ENCODE measurements at places on chromosomes 7 and 10.
A peak's percentile ranks its signal among the peaks of the same experiment; 100 is the strongest.

GRCh38 chr10:79248341-79249185, 98.7 kb upstream of the PPIF start:
- DNase-seq, result peak; percentile 72

- DNase-seq, result no peak
Measured at GRCh38 chr7:90999989-91000979, 263.9 kb upstream of the FZD1 start.

DNA sequence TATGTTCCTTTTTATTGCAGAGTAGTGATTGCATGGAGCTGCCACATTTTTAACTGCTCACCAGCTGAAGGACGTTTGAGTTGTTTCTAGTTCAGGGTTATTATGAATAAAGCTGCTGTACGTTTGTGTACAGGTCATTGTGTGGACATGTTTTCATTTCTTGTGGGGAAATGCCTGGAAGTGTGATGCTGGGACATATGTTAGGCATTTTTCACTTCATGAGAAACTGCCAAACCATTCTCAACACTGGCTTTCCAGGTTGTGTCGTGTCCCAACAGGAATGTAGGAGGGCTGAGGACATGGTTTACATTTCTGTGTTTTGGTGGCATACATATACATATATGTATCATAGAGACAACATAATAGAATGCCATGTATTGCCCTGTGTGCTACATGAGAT, 73.0 kb downstream of the NEURL1 start:
- no peak for DNase-seq

DNA sequence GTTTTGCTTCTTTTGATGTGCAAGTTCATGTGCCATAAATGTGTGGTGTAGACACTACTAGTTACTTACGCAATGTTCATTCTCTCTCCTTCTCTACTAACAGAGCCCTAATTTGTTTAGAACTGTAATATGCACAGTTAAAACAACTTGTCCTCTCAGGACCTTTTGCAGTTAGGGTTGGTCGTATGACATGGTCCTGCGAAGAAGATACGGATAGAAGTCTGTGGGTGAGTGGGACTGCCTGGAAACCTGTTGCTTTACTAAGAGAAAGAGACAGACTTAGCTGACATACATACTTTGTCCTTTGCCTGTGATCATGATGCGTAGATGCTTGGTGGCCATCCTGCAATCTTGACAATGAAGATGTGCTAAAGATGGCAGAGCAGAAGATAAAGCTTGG, 51.1 kb downstream of the PRPF18 start:
- DNase-seq, result no peak

DNA sequence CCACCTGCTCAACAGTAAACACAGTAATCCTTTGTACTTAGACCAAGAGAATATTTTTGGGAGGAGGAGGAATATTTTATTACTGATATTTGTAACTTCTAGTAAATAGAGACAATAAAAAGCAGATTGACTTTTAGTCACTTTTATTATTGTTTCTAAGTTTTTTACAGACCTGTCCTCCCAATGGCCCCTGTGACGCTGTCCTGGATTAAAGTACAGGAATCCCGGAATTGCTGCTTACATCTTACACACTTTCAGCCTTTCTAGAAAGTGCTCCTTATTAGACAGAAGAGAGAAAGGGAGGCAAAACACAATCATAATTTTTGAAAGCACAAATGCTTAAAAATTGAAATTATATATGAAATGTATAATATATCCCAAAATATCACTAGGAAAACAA, 86.4 kb upstream of the PRKG1 start:
- no peak for DNase-seq

- DNase-seq, result no peak
Measured at GRCh38 chr10:72800741-72801092, 92.8 kb upstream of the OIT3 start.

- DNase-seq, result no peak
Measured at GRCh38 chr7:30187513-30187912, 52.7 kb downstream of the MTURN start.

- no peak for DNase-seq
Measured at GRCh38 chr7:100189061-100189460, 11.3 kb downstream of the STAG3 start.

- DNase-seq, result no peak
Measured at GRCh38 chr10:4646547-4646946, 179.5 kb upstream of the AKR1E2 start.

DNA sequence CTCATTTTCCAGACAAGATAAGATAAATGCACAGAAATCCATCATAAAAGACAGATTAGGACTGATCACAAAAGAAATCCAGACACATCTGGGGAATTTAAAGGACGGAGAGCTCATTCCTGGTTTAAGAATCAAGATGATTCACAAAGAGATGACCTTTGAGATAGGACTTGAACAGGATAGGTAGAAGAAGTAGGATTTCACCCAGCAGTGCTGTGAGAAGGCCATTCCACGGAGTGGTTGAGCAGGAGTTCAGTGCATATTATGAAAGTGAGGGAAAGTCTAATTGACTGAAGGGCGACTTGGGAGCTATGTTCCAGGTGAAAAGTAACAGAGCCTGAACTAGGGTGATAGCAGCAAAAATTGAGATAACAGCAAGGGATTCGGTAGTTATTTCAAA, 73.7 kb downstream of the GAD2 start:
- DNase-seq, result no peak

- no peak for DNase-seq
Measured at GRCh38 chr7:17560516-17560915, 262.1 kb downstream of the AHR start.

Measured in substantia nigra (tissue), 51 donors.